GM18507 (cell line): ENCODE measurements at places on chromosomes 11 and 22.
A peak's percentile ranks its signal among the peaks of the same experiment; 100 is the strongest.

GRCh38 chr11:104649002-104649401, 249.3 kb downstream of the CASP12 start:
- no peak for DNase-seq

DNA sequence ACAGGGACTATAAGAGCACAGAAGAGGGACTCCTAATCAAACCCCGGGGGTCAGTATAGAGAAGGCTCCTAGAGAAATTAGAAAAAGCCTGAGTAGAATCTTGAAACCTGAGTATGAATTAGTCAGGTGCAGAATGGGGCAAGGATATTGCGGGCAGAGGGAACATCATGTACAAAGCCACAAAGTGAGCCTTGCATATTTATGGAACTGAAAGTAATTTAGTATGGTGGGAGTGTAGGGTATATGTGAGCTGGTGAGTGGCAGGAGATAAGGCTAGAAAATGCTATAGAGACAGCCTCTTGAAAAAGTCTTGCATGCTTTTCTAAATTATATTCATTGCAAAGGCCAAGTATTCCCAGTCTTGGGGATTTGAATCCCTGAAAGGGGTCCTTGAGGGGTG, 93.7 kb downstream of the STIM1 start:
- peak; percentile 17 for DNase-seq

GRCh38 chr22:30541961-30542810, 4.4 kb downstream of the SEC14L6 start:
- no peak for DNase-seq

GRCh38 chr11:122645847-122646246, 9.7 kb upstream of the UBASH3B start:
- DNase-seq = no peak

DNA sequence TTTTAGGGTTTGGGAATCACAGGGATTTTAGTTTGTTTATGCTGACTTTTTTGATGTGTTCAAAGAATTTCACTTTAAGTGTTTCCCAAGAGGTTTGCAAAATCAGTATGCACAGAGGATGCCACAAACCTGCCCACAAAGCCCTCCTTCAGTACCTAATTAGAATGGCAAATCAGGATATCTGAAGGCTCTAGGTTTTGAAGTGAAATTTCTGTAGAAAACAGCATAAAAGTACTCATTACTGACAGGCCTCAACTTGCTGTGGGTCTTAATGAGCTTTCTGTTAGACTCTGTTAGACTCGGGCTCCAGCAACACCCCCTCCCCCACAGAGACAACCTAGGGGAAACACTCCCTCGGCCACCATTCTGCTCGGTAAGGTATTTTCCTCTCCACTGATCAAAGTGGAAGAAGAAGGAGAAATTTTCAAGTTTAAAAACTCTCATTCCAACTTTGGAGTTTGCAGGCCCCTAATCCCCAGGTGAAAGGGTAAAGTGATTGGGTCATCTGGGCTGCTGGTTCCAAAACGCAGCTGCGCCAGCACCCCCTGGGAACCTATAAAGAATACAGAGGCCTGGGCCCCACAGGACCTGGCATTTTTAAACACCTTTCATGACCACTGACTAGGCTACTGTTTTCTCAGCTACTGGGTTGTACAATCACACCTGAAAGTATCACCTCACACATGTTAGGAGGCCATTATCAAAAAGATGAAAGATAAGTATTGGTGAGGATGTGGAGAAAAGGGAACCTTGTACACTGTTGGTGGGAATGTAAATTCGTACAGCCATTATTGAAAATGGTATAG, 67.5 kb downstream of the PLEKHA7 start:
- DNase-seq = no peak

DNA sequence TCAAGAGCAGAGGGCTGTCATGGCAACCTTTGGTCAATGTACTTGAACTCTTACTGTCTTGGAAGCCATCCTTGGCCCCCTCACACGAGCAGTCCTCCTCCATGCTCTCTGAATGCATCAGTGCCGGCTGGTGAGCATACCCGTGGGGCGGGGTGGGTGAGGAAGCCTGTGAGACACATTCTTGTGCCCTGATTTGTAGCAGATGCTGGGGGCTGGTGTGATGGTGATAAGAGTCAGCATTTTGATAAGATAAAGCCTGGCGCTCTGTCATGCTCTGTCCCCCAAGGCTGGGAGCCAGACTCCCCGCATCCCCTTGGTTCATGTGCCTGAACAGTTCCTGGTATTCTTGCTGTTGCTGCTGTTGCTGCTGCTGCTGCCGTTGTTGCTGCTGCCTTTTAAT, 20.5 kb upstream of the APOA1 start:
- no peak for DNase-seq

- no peak for DNase-seq
These were observed 42.4 kb upstream of the API5 start for GRCh38 chr11:43269254-43269918.

GRCh38 chr22:48494968-48495750, 1332.5 kb downstream of the BRD1 start:
- no peak for DNase-seq

GRCh38 chr11:130164221-130164570, 4.6 kb downstream of the ST14 start:
- DNase-seq = no peak

GRCh38 chr22:37547251-37547741, 13.0 kb upstream of the CDC42EP1 start:
- no peak for DNase-seq

DNA sequence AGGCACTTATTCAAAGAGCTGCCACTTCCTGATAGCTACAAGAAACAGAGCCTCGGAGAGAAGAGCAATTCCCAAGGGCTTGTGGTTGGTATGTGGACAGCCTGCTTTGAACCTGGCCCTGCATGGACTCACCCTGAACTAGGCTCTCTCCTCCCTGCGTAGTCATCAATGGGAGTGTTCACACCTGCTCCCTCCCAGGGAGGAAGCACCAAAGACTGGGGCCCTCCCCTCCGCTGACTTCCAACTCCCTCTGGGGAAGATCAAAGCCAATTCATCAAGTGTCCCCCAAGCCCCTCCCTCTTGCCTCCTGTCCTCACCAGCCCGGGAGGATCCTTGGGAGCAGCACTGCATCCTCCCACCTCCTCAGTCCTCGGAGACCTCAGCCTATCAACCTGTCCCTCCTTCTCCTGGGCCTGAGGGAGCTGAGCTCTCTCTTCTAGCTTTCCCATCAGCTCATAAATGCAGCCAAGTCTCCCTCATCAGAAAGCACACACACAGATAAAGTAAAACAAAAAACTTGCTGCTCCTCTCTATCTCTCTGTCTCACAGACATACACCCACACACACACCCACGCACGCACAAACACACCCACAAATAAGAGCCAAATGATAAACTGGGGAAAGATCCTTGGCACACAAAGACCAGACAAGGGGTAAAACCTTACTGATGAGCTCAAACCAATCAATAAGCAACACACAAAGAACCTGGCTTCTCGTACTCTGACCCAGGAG, 3.3 kb downstream of the A4GALT start:
- no peak for DNase-seq

DNA sequence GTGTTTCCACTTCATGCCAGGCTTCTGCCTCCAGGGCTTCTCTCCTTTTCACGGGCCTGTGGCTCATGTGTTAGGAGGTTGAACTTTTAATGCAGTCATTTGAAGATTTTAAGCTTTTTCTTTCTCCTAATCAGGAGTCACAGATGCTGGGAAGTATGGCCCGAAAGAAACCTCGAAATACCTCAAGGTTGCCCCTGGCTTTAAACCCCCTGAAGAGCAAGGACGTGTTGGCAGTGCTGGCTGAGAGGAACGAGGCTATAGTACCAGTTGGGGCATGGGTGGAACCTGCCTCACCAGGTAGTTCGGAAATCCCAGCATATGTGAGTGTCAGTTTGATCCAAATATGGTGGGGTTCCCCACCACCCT, 571 bp downstream of the CCDC15 start:
- DNase-seq = no peak

- peak; percentile 44 for DNase-seq
These were observed 42.5 kb downstream of the CLPB start for GRCh38 chr11:72391638-72392423.

DNA sequence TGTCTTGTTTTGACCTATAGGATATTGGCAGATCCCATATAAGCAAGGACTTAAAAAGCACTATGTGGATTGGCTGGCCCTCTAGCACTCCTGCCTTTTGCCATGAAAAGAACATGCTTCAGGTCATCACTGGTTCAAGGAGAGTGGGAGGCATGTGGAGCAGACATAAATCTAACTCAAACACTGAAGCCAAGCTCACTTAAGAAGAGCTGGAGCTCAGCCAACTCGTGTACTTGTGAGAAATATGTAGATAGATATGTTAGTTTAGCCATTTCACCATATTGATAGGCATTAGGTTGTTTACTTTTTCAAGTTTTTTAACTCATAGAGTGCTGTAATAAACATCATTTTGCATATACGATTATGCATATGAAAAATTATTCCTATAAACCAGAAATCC, 19.9 kb upstream of the BBOX1 start:
- DNase-seq = no peak

- no peak for DNase-seq
These were observed 86.8 kb downstream of the GALNT18 start for GRCh38 chr11:11534981-11535380.

DNA sequence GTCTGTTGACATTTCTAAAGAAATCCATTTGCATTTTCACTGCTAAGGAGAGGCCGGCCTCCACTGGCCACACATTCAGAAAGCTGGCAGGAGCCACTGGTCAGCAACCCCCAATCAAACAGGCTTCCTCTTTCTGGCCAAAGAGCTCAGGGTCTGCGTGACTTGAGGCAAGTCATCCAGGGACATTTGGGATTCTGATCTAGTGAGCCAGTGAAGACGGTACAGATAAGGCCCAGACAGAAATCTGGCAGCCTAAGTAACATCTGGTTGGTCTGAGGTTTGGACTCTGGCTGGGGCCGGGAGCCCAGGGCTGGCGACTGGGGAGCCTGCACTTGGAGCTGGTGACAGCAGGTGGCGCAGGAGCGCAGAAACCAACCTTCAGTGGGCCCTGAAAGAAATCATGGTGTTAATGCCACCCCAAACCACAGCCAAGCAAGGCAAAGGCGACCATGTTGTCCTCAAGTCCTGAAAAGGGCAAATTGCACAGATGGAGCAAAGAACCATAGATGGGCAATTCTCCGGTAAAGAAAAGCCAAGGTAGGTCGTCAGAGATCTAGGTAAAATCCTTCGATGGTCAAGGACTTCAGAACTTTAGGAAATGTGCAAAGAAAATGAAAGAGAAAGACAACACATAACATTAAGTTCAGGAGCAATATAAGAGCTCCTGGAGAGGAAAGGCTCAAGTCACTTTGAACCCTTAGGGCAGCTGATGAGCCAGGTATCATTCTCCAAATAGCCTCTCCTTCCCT, 99.4 kb upstream of the BLID start:
- peak; percentile 45 for DNase-seq

GRCh38 chr11:64556044-64556720, 34.8 kb upstream of the SLC22A12 start:
- no peak for DNase-seq

DNA sequence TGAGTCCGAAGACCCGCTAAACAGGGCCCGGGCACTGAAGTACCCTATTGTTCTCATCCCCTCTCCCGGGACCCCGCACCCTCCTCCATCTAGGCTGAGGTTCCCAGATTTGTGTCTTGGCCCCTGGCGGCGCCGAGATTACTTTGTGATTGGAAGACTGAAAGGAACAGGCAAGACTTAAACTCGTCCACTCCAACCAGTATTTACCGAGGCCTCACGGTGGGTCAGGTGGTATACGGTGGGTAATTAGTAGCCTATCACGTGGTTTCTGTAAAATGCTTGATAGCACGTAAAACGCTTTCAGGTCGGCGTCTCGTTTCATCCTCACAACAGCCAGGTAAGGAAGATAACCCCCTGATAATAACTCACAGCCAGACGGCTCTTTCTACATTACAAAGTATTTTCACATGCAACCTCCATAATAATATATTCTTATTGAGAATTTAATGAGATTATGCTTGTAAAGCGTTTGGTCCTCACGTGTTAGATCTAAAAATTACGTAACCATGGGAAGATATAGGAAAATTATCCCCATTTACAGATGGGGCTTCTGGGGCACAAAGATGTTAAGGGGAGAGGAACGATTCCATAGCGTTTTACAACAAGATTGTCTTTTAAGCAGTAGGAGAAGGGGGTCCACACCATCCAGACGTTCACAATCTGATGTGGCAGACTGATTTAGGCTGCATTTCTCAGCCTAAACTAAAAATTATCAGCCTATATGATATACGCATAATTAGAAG, 642 bp upstream of the PIK3C2A start:
- peak; percentile 30 for DNase-seq

DNA sequence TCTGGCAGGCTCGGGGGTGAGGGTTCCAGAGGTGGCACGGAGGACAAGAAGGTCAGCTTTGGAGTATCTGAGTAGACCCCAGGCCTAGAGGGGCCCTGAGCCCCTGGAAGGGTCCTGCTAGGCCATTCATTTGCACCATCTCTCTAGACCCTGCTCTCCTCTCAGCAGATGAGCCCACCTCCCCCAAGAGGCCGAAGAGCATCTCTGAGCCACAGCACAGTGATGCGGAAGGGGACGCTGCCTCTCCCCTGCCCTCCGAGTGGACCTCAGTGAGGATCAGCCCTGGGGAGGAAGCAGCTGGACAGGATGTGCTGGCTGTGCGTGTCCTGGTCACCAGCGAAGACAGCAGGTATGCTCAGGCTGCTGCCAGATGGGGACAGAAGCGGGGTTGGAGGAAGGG, 101.6 kb upstream of the PARVA start:
- no peak for DNase-seq

DNA sequence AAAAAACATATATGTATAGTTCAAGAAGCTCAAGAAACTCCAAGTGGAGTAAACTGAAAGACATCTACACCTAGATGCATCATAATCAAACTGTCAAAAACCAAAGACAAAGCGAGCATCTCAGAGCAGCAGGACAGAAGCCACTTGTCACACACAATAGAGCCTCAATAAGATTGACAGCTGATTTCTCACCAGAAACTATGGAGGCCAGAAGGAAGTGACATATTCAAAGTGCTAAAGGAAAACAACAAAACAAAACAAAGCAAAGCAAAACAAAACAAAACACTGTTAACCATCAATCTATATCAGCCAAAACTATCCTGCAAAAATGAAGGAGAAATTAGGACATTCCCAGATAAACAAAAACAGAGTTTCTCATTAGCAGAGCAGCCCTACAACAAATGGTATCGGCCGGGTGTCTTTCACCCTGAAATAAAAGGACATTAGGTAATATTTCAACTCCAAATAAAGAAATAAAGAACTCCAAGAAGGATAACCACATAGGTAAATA, 65.8 kb upstream of the SEPTIN5 start:
- DNase-seq = no peak

DNA sequence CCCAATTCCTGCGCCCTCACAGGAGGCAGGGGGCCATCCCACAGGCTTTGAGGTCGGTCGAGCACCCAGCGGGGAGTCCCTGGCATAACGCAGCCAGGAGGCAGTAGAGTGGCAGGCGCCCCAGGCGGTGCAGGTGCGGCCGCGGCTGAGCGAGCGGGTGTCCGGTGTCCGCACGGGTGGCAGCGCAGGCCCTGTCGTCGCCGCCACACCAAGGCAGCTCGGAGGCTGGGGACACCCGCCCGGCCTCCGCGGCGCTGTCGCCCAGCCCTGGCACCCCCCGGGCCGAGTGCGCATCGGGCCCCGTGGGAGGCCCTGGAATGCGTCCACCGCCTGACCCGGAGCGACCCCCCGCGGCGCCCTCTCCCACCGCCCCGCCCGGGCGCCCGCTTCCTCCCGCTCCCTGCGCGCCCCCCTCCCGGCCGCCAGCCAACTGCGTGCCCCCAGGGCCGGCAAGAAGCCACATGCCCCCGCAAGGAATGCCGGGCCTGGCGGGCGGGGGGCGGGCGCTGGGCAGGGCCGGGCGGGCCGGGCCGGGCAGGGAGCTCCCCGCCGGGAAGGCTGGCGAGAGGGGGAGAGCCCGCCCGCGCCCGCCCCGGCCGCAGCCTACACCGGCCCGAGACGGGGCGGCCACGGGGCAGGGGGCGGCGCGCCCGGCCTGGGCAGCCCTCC, 33.9 kb downstream of the PRDM11 start:
- DNase-seq = no peak
